ENCODE measurements at places on chromosomes 5 and 9.
A peak's percentile ranks its signal among the peaks of the same experiment; 100 is the strongest.

- no peak for DNase-seq
Observed at GRCh38 chr5:3104429-3105060, 353.1 kb upstream of the IRX2 start.

GRCh38 chr5:67511911-67512310 lies 315.3 kb upstream of the CD180 start:
- DNase-seq: no peak

GRCh38 chr9:78280982-78281668 lies 15.8 kb upstream of the PSAT1 start:
- peak; percentile 72 for DNase-seq

GRCh38 chr9:105206496-105206820 lies 38.0 kb upstream of the SLC44A1 start:
- DNase-seq: peak; percentile 65

GRCh38 chr9:24502206-24502937 lies 43.3 kb downstream of the IZUMO3 start:
- DNase-seq: no peak

DNA sequence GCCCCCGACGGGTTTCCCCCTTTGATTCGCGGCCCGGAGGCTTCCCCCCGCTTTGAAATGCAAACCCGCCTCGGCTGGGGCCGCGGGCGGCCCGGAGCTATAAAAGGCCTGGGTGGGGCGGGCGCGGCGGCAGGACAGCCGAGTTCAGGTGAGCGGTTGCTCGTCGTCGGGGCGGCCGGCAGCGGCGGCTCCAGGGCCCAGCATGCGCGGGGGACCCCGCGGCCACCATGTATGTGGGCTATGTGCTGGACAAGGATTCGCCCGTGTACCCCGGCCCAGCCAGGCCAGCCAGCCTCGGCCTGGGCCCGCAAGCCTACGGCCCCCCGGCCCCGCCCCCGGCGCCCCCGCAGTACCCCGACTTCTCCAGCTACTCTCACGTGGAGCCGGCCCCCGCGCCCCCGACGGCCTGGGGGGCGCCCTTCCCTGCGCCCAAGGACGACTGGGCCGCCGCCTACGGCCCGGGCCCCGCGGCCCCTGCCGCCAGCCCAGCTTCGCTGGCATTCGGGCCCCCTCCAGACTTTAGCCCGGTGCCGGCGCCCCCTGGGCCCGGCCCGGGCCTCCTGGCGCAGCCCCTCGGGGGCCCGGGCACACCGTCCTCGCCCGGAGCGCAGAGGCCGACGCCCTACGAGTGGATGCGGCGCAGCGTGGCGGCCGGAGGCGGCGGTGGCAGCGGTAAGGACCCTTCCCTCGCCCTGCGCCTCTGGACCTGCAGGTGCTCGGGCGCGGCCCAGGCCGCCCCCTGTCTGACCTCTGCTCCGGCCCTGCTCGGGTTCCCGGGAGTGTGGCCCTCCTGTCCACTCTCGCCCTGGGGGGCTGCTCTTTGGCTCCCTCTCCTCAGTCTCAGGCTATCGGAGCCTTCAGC lies at the start of gene CDX1:
Gene CDX1, plus strand, starts transcription at position 129 of the 862 bp plus-strand sequence. Its CDS starts 99 bp downstream, at position 228.
- no peak for DNase-seq

DNA sequence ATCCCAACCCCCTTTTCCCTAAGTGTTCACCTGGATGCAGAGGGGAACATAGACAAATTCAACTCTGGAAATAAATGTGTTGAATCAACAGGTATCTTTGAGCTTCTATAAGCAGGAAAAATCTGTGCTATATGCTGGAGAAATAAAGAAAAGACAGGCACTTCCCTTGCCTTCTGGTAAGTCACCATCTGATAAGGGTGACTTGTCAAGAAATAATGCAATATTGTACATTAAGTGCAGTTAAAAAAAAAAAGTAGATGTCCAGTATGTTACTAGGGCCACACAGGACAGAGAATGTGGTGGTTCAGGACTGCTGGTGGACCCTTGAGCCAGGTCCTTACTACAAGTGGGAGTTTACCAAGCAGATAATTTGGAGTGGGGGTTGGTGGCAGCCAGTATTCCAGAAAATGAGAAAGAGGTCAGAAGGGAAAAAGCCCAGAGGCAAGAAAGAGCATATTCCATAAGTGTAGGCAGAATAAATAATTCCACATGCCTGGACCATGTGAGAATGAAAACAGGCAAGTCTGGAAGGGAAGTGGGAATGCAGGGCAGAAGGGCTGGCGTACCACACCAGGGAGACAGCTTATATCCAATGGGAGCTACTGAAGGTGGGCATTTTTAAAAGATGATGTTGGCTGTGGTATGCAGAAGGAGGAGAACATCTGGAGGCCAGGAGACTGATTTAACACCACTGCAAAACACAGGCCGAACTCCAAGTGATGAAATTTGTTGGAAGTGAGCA lies 209.9 kb downstream of the SEMA5A start:
- no peak for DNase-seq

- DNase-seq: no peak
Observed at GRCh38 chr5:157196045-157196444, 15.4 kb downstream of the ITK start.

- peak; percentile 95 for DNase-seq
Observed at GRCh38 chr5:81301271-81302015, at the start of gene ZCCHC9. Gene ZCCHC9, plus strand, starts transcription at chr5:81301587. Its CDS starts 3,171 bp downstream, at chr5:81304758.

DNA sequence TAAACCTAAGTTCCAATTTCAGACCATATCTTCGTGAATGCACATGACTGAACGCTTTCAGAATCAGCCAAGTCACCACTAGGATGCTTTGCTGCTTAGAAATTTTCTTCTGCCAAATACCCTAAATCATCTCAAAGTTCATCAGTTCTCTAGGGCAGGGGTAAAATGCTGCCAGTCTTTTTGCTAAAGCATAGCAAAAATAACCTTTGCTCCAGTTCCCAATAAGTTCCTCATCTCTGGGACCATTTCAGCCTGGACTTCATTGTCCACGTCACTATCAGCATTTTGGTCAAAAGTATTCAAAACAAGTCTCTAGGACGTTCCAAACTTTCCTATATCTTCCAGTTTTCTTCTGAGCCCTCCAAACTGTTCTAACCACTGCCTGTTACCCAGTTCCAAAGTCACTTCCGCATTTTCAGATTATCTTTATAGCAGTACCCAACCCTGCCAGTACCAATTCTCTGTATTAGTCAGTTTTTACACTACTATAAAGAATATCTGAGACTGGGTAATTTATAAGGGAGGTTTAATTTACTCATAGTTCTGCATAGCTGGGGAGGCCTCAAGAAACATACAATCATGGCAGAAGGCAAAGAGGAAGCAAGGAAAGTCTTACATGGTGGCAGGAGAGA lies 74.8 kb downstream of the NR3C1 start:
- DNase-seq: no peak

DNA sequence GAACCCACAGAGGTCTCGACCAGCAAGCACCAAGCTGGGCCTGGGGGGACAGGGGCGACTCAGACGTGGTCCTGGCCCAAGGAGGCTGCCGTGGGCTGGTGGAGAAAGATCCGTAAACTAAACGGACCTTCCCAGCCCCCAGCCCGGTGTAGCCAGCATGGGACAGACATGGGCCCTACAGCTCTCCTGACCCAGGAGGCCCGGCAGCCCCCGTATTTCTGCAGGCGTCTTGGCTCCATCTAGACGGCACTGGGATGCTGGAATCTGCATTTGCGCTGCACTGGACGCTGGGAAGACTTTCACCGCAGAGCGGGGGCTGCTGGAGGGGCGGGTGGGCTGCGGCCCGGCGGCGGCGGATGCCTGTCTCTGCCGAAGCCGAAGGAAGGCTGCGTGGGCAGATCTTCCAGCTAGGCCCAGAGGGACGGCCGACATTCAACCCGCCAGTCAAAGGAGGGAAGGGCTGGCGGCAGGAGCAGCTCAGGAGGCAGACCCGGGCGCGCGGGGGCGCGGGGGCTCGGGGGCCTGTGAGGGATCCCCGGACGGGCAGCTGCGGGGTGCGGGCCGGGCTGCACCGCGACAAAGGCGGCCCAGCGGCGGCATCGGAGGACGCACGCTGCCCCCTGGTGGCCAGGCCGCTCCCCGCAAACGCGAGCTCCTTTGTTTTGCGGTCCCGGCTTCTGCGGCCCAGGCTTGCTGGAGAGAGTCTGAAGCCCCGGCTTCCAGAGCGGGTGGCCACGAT lies 266.2 kb downstream of the NSG2 start:
- DNase-seq: peak; percentile 6

GRCh38 chr5:133234273-133234672 lies 182.5 kb downstream of the HSPA4 start:
- no peak for DNase-seq

GRCh38 chr5:79859588-79859987 lies 131.5 kb downstream of the MTX3 start:
- DNase-seq: no peak

- DNase-seq: no peak
Observed at GRCh38 chr5:143244990-143245389, 158.5 kb downstream of the NR3C1 start.

DNA sequence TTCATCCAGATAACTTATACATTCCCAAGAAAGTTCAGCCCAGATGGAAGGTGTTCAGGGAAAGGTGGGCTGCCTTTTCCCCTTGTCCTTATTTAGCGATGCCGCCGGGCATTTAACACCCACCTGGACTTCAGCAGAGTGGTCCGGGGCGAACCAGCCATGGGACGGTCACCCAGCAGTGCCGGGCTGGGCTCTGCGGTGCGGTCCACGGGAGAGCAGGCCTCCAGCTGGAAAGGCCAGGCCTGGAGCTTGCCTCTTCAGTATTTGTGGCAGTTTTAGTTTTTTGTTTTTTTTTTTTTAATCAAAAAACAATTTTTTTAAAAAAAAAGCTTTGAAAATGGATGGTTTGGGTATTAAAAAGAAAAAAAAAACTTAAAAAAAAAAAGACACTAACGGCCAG lies 4.0 kb upstream of the PHYHD1 start:
- DNase-seq: no peak

DNA sequence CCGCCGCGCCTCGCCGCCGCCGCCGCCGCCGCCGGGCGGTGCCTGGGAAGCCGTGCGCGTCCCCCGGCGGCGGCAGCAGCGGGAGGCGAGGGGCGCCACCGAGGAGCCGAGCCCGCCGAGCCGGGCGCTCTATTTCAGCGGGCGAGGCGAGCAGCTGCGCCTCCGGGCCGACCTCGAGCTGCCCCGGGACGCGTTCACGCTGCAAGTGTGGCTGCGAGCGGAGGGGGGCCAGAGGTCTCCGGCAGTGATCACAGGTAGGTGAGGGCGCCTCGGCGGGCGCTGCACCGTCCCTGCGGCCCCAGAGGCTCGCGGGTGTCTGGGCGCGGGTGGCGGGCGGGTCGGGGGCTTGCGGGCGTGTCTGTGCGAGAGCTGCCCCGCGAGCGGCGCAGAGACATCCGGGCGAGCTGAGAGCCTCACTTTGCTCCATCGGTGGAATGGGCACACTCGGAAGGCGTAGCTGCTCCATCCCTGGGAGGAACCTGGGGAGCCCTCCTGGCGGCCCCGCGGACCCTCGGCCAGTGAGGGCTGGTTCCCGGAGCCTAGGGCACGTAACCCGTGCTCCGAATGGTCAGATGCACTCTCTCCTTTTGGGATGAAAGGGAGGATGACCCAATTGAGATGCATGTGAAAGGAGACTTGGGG lies 864 bp downstream of the PAPPA start:
- DNase-seq: no peak
